Stomach (tissue), 19 donors: ENCODE measurements at places on chromosomes 6 and 20. TPM values are rescaled to one million over a fixed set of nuclear protein-coding genes. Genes with fewer than 3 reads are reported as not detected.

The TINAG gene
- total RNA-seq, result 2.2 TPM

DNA sequence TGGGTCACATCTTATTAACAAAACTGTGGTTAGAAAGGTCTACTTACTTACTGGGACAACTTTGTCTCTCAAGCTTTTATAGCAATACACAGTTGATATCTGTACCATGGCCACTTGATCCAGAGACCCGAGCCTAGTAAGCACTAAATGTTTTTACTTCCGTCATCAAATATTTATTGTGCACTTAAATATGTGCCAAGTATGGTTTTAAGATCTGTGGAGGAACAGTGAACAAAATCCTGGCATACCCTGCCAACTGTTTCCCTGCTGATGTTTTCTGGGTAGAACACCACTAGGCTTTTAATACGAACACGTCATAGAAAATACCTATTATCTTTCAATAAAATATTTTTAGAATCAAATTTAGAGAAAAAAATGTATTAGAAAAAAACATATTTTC lies 574.8 kb downstream of the HACE1 start:
- H3K4me3 ChIP-seq, result no peak overlapping the region
- no peaks in the 10 kb centered on the region for H3K36me3 ChIP-seq
- no peak overlapping the region for H3K27ac ChIP-seq
- H3K4me1 ChIP-seq, result no peaks in the 10 kb centered on the region
- no peaks in the 10 kb centered on the region for H3K27me3 ChIP-seq

DNA sequence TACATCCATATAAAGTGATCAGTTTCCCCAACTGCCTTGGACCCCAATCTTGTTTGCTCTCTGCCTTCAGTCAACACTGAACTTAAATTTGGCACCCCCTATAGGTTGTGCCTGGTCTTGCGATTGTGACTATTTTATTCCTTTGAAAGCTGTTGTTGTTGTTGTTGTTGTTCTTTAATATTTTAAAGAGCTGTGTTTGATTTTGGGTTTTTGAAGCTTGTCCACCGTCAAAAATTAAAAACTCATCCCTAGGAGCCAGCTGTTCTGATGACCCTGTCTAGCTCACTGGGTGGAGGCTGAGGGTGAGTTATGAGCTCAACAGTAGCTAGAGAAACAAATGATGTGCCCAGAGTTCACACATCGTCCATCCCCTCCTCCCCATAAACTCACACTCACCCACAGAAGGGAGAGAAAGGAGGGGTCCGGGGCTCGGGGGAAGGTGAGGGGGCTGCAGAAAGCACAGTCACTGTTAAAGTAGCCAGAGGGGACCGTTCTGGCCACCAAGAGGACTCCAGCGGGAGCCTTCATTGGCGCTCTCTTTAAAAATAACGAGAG lies 4.0 kb downstream of the SIM1 start:
- H3K36me3 ChIP-seq, result no peaks in the 10 kb centered on the region
- no peak overlapping the region for H3K27ac ChIP-seq
- peaks cover 55% of the 10 kb centered on the region for H3K27me3 ChIP-seq

GRCh38 chr6:42378536-42378935 lies 73.2 kb downstream of the TRERF1 start:
- no peak for DNase-seq
- H3K4me1 ChIP-seq, result peaks cover 31% of the 10 kb centered on the region
- no peak overlapping the region for H3K4me3 ChIP-seq
- no peak overlapping the region for H3K27ac ChIP-seq

DNA sequence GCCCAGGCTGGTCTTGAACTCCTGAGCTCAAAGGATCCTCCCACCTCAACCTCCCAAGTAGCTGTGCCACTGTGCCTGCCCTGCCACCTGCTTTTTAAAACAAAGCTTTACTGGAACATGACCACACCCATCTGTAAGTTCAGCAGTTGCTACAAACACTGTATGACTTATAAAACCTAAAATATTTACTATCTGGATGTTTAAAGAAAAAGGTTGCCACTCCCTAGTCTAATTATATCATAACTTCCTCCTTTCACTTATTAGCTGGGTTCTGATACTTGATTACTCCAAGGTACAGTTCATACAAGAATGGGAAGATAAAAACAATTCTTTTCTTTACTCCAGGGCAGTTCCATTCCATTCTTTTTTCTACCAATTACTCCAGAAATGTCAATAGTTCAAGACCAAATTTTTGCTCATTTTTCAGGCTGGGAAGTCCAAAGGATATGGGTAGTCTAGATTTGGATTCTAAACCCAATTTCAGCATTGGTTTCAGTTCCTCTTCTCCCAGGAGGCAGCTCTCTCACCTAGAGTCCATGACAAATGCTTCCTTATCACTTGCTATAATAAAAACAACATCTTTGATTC lies 63.1 kb downstream of the SEC63 start:
- no peak overlapping the region for H3K4me3 ChIP-seq
- H3K36me3 ChIP-seq, result peaks cover 88% of the 10 kb centered on the region
- H3K27me3 ChIP-seq, result no peaks in the 10 kb centered on the region
- H3K4me1 ChIP-seq, result no peaks in the 10 kb centered on the region
- peak overlapping the region; percentile 47 for H3K27ac ChIP-seq

DNA sequence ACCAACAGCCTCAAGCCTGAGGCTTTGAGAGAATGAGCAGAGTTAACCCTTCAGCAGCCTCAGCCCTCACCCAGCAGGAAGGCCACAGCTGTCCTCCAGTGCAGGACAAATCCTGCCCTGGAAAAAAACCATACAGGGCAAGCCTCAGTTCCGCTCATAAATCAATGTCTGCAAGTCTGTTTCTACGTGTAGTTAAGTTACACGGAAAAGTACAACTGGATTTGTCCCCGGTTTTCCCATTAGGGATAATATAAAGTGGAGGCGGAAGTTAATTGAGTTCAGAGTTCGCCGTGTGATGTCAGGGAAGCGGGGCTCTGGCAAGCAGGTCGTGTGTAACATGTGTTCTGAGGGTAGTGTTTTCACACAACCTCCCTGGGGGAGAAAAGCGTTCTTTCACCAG lies 44.2 kb upstream of the EYA2 start:
- no peak overlapping the region for H3K4me3 ChIP-seq
- DNase-seq, result peak; percentile 53
- H3K27ac ChIP-seq, result no peak overlapping the region
- no peaks in the 10 kb centered on the region for H3K4me1 ChIP-seq

The TREM2 gene
- total RNA-seq, result not detected
